Esophagus squamous epithelium (tissue), 5 donors: ENCODE measurements at places on chromosomes 1 and 21.

DNA sequence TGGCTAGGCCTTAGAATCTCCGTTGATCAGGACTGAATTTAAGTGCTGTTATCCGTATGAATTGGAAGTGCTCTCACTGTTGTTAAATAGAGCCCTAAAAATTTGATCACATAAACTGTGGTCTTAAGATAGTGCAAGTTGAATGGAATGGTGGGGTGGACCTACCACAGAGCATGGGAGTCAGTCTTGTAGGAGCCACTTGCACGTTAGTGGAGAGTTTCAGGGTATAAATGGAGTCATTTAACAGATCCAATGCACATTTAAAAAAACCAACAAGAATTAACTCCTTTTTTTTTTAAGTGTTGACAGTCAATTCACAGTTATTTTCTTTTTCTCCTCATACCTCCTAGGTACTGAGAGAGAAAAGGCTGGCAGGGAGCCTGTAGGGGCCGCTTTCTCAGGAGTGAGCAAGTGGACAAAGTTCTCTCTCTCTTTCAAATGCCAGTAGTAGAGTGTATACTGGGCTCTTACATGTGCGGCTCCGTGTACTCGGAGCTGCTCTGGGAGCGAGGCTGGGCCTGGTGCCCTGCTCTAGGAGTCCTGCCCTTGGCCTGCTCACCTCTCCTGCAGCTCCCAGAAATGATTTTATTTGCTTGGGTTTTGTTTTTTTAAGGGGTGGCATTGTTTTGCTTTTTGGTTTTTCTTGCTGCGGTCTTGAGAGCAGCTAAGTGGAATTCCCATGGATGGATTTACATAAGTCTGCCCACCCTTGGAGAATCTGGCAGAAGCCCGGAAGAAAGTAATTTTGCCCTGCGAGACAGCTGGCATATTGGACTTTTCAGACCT lies 91.3 kb downstream of the ATP5PO start:
- no peaks in the 10 kb centered on the region for H3K4me1 ChIP-seq
- no peak for DNase-seq
- H3K36me3 ChIP-seq = no peaks in the 10 kb centered on the region
- no peaks in the 10 kb centered on the region for H3K27me3 ChIP-seq

- H3K27ac ChIP-seq = no peak overlapping the region
- no peak overlapping the region for H3K4me3 ChIP-seq
- H3K27me3 ChIP-seq = no peaks in the 10 kb centered on the region
- no peak for DNase-seq
- H3K4me1 ChIP-seq = no peaks in the 10 kb centered on the region
Observed at GRCh38 chr1:83882906-83883305, 116.0 kb downstream of the TTLL7 start.

- H3K4me1 ChIP-seq = peaks cover 97% of the 10 kb centered on the region
- H3K4me3 ChIP-seq = no peak overlapping the region
- no peaks in the 10 kb centered on the region for H3K36me3 ChIP-seq
- H3K27me3 ChIP-seq = no peaks in the 10 kb centered on the region
Observed at GRCh38 chr1:153541641-153542590, 1.2 kb upstream of the S100A5 start.

- DNase-seq = no peak
- H3K27ac ChIP-seq = no peak overlapping the region
Observed at GRCh38 chr1:36506276-36506920, 23.7 kb upstream of the CSF3R start.
